ENCODE measurements at places on chromosomes 13 and 19.
A peak's percentile ranks its signal among the peaks of the same experiment; 100 is the strongest.

DNA sequence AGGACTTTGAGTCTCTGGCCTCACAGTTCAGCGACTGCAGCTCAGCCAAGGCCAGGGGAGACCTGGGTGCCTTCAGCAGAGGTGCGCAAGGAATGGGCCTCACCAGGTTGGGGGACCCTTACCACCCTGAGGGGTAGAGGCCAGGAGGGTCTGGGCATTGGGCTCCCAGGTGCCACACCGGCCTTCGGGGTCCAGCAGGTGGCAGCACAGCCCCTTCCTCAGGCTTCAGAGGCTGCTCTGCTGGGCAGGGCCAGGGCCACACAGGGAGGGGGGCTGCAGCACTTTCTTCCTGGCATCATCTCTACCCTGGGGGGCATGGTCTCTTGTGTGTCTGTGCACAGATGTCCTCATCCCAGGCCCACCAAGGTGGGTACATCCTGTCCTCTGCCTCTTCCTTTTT, 12.9 kb downstream of the PIN1 start:
- no peak for DNase-seq

DNA sequence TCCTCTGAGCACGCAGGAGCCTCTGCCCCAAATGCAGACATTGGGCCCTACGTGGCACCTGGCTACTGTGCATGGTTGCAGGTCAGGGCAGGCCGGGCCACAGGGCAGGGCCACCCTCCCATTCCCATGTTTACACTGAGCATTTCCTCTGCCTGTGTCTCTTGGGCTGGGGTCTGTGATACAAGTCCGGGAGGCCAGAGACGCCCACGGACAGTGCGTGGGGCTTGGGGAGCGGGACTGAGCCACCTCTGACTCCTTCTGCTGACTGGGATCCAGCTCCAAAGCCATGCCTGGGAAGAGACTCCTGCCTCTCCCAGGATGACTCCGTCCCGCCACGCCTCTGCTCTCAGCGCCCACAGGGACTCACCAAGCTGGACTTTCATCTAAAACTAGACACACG, 18.8 kb downstream of the GAS6 start:
- DNase-seq: no peak

GRCh38 chr19:50341091-50341564, 12.0 kb upstream of the KCNC3 start:
- DNase-seq: no peak

- DNase-seq: peak; percentile 4
Observed at GRCh38 chr19:34838248-34838647, 65.2 kb upstream of the ZNF599 start.

GRCh38 chr19:17184371-17184841, 30.8 kb upstream of the USE1 start:
- no peak for DNase-seq

DNA sequence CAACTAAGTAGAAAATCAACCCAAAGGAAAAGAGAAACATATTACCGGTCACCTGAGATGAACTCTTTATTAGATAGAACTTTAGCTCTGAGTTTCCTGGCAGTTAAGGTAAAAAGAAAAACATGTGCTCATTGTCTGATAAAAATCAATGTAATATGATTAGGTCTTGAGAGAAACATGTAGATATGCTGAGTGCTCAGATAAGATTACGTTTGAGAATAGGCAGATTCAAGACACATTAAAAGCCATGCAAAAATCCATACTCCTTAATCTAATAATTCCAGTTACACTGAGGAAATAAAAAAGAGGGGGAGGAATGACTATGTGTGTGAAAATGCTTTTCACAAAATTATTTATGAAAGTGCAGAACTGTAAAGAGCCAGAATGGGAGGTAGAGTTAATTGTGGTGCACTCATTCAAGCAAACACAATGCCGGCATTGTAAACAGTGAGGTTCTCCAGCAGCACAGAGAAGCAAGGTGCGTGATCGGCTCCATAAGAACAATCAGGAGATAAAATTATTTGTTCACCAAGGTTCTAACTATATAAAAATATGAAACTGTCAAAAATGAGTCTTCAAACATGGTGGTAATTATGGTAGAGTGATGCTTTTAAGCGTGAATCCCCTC, 88.8 kb downstream of the MBNL2 start:
- DNase-seq: peak; percentile 19

DNA sequence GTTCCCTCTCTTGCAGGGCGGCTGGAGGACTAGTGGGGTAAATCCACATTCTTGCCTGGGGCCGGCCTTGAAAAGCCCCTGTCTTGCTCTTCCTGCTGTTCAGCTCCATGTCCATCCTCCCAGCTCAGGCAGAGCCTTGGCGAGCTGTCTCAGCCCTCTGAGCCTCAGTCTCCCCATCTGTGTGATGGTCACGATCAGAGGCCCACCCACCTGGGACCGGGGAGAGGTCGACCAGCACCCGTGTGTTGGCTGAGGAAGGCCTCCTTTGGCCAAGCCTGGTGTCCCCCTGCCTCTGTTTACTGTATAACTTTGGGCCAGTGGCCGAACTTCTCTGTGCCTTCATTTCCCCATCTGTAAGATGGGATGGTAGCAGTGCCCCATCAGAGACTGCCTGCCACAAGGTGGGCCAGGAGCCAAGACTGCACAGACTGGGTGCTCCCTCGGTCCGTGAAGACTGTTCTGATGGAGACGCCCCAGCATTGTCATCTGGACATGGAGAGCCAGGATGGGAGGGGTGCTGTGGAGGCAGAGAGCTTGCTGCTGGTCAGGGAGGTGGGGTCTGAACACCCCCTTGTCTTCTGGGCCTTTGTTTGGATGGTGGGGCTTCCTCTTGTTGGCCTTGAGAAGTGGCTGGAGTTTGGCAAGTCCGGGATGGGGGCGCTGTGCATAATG, 18.5 kb downstream of the KLHL26 start:
- DNase-seq: no peak

All from NCI-H526 (cell line).